ENCODE measurements at places on chromosomes 1 and 21. TPM values are rescaled to one million over a fixed set of nuclear protein-coding genes. Genes with fewer than 3 reads are reported as not detected.

GRCh38 chr1:200921571-200922110, 26.9 kb downstream of the INAVA start:
- no peak for DNase-seq

DNA sequence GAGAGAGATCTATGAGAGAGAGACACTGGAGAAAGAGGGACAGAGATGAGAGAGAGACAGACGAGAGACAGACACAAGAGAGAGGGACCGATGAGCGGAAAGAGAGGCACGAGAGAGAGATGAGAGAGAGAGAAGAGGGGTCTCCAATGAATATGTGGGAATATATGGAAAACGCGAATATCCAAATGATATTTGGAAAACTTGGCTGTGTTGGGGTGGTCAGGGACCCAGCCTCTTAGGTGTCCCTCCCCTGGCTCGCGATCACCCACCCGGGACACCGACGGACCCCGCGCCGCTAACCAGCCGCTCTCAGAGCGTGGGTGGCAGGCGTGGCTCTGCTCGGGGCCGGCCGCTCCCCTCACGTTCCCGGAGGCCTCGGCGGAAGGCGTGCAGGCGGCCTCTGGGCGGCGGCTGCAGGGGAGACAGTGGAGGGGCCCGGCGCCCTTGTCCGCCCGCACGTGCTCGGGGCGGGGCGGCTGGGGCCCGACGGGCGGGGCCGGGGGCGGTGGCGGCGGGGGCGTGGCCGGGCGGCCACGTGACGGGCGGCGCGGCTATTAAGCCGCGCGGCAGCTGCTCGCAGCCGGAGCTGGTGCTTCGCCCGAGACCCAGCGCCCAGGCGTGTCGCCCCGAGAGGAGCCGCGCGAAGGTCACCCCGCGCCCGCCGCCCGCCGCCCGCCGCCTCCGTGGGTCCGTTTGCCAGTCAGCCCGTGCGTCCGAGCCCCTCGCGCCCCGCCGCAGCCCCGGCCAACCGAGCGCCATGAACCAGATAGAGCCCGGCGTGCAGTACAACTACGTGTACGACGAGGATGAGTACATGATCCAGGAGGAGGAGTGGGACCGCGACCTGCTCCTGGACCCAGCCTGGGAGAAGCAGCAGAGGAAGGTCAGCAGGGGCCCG, at the start of gene ACTN2:
Gene ACTN2, plus strand, starts transcription at position 583 of the 898 bp plus-strand sequence. Its CDS starts 175 bp downstream, at position 758.
- no peak for DNase-seq

DNA sequence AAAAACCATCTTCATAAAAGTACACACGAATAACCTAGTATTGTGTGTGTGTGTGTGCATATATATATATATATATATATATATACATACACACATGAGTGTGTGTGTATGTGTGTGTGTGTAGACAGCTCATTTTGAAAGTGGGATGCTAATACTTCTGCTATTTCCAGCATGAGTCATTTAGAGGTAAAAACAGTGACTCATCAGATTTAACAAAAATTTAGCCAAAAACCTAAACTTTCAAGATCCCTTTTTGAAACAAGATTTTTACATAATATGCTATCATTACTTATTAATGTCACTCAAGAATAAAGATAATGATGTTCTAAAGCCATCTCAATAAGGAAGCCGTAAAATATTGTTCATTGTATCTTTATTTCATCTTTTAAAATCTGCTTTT, 35.6 kb upstream of the ADGRL4 start:
- DNase-seq = peak; percentile 37

DNA sequence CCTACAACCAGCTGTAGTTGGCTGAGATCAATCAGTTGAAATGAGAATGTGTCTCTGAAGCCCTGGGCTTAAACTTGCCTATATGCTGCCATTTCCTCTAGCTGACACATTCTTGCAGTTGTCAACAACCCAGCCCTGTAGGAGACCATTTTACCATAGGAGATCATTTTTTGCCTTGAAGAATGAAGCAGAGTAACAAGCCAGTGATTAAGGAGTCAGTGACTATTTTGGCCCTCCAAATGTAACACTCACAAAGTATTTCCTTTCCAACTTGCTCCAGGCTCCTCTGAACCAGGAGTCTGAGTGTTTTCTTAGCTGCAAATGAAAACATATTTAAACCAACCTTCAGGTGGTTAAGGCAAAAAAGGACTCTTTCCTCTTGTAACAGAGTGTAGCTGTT, 183.5 kb downstream of the ZZZ3 start:
- DNase-seq = no peak

Gene CD48
- not detected for total RNA-seq

Gene MROH9
- not detected for total RNA-seq
